CD4-positive, alpha-beta T cell treated with Interleukin-15 for 4 hours (primary cell): ENCODE measurements at places on chromosomes 3 and 15.

GRCh38 chr3:172101107-172101506 lies 61.7 kb downstream of the FNDC3B start:
- DNase-seq: no peak

DNA sequence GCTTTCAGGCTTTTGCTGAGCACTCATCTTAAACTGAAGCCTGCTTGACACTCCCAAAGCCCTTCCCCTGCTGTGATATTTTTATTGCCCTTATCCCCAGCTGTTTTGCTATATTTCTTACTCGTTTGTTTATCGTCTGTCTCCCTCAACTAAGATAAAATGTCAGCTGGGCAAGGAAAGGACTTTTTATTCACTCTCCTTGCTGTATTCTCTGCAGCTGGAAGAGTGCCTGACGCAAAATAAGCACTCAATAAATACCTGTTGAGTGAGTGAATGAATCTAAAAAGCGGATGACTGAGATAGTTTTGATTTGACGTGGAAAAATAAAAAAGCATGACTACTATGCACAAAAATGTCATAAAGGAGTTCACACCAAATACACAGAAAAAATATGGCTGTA lies 84.8 kb upstream of the POMGNT2 start:
- no peak for DNase-seq

DNA sequence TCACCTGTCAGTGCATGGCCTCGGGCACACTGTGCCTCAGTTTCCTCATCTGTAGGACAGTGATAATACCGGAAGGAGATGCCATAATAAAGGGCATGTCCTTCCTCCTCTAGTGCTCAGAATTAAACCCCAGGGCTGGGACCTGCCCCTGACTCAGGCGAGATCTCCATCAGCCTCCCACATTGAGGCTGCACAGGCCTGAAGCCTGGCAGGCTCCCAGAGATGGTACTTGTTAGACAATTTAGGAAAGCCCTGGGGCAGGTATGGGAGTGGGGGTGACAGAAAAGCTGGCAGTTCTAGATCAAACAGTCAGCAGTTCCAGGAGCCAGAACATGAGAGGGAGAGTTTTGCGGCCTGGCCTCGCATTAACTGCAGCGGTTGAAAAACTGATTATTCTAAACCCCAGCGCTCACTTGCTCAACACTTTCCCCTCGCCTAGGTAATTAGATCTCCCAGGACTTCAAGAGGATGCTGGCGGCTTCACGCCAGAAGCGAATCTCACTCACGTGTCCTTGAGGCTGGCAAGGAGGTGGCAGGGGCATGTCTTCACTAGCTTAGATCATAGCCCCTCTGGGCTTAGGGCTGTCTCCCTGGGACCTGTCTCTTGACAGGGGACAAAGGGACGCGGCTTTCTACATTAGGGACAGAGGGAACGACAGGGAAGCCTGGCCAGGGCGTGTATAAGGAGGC lies 73.1 kb downstream of the ATP2B2 start:
- no peak for DNase-seq

GRCh38 chr3:39329493-39329892 lies at the start of gene CCR8:
Gene CCR8, plus strand, starts transcription at chr3:39329709. Its CDS starts 2,623 bp downstream, at chr3:39332332.
- no peak for DNase-seq

- DNase-seq: no peak
Observed at GRCh38 chr15:43941555-43941954, 114.8 kb downstream of the WDR76 start.

DNA sequence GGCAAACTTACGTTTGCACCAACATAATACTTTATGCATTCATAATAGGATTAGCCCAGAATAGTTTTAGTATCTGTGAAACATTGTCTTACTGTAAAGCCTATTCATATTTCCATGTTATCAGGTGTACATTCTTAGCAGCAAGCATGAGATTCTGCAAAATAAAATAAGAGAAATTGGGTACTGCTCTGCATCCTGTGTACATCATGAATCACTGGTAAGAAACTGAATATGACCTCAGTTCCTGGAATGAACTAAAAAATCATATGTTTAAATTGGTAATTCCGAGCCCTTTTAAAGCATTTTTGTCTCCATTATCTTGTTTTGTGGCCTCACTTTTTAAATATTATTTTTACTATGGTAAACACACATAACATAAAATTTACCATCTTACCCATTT lies 605.1 kb downstream of the ROBO1 start:
- no peak for DNase-seq

DNA sequence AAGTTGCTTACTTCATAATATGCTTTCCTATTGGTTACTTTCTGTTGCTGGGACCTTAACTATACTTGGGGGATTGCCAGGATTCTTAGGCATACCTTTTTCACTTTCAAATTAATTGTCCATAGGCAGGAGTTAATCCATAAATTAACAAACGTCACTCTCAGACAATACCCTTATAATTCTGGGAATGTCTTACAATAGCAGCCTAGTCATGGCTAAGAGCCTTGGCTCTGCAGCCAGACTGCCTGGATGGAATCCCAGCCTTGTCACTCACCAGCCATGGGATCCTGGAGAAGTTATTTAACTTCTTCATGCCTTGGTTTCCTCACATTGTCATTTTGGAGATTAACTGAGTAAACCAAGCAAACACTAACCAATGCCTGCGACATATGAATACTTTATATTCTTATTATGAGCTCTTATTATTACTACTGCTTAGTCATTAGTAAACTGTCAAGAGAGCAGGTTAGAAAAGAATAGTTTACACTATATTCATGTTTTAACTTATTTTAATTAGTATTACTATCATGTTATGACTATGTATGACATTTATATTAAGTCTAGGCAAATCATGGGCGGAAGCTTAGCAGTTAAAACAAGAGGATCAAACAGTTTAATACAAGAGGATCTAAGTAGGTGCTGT lies 29.0 kb downstream of the GYG1 start:
- no peak for DNase-seq
